Activated CD4-positive, alpha-beta memory T cell treated with anti-CD3 and anti-CD28 coated beads, Interleukin-2, amount 10 ng/mL, durations not matched to agents 7 days and 5 days (primary cell): ENCODE measurements at places on chromosomes 11 and 22.

GRCh38 chr11:70080763-70081162, 2.6 kb downstream of the ANO1 start:
- no peak for DNase-seq

DNA sequence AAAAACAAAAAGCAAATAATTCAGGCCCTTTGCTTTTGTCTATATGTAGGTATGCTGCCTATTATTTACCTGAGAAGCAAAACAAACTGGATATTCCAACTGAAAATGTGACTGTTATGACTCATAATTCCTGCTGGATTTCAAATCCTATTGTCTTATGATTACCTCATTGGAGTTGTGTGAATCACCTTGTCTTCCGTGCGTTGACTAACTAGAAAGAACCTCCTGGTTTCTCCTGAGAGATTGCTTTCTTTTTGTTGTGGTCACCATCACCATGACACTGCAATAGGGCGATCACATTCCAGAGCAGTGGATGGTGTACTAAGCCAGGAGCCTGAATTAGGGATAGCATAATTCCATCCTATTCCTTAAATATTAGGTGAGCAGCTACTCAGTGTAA, 23.0 kb upstream of the EXPH5 start:
- no peak for DNase-seq

GRCh38 chr11:134821422-134821821, 409.4 kb upstream of the B3GAT1 start:
- DNase-seq, result no peak

DNA sequence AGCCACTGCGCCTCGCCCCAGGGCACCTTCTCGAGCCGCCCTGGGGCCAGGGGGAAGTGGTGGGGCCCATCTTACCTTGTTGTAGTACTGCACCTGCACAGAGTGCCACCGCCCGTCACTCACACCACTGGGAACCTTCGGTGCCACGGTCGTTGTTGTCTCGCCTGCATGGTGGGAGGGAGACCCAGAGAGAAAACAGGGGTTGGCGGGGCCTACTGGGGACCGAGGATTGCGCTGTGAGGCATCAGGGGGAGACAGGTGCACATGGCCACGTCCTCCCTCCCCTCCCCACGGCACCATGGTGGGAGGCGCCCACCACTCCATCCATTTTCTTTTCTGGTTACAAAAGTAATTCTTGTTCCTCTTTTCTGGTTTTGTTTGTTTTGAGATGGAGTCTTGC, 97.8 kb downstream of the TRMU start:
- DNase-seq, result no peak

DNA sequence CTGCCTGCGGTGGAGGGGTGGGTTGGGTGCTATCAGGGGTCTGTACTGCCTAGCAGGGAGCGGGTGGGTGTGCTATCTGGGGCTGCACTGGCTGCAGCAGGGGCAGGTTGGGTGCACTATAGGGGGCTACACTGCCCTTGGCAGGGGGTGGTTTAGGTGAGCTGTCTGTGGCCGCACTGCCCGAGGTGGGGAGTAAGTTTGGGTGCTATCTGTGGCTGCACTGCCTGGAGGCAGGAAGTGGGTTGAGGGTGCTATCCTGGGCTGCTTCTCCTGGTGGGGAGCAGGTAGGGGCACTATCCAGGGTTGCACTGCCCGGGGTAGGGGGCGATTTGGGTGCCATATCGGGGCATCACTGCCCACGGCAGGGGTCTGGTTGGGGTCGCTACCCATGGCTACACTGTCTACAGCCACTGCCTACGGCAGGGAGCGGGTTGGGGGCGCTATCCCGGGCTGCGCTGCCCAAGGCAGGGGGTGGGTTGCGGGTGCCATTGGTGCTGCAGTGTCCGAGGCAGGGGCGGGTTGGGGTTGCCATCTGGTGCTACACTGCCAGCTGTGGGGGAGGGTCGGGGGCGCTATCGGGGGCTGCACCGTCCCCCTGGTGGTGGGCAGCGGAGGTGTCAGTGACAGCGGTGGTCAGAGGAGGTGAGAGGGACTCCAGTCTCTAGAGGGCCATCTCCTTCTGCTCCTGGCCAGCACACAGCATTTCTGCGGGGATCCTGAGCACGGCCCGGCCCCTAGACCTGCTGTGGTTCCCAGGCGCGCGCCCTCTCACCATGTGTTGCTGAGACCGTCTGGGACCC, 1.3 kb upstream of the RFPL2 start:
- peak; percentile 37 for DNase-seq

DNA sequence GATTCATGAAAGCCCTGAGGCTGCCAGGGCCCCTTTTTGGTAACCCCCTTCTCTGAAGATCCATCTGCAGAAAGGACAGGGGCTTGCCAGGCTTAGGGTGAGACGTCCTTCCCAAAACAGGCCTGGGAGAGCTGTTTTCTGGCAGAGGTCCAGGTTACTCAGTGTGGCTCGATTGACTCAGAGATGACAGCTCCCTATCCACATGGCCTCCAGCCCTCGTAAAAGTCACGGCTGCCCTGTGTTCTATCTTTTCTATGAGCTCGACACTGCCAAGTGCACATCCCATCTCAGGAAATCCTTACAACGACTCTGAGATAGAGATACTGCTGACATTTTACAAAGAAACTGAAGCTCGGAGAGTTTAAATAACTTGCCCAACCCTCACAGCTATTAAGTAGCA, 20.4 kb downstream of the ADAMTS8 start:
- DNase-seq, result no peak

DNA sequence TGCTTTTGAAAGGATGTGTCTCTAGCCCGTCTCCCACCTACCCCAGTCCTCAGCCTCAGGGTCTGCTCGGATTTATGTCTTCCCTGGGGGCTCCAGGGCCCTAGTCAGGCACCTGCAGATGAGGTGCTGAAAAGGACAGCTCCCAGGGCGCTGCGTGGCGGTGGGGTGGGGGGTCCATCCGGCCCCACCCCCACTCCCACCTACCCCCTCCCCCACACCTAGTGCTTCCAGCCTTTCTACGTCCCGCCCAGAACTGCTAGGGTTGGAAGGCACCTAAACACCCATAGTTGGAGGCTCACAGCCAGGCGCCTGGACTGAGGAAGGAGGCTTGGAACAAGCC, 1.4 kb upstream of the ROBO3 start:
- DNase-seq, result no peak
